ENCODE measurements at places on chromosomes 12 and 14.
A peak's percentile ranks its signal among the peaks of the same experiment; 100 is the strongest.

DNA sequence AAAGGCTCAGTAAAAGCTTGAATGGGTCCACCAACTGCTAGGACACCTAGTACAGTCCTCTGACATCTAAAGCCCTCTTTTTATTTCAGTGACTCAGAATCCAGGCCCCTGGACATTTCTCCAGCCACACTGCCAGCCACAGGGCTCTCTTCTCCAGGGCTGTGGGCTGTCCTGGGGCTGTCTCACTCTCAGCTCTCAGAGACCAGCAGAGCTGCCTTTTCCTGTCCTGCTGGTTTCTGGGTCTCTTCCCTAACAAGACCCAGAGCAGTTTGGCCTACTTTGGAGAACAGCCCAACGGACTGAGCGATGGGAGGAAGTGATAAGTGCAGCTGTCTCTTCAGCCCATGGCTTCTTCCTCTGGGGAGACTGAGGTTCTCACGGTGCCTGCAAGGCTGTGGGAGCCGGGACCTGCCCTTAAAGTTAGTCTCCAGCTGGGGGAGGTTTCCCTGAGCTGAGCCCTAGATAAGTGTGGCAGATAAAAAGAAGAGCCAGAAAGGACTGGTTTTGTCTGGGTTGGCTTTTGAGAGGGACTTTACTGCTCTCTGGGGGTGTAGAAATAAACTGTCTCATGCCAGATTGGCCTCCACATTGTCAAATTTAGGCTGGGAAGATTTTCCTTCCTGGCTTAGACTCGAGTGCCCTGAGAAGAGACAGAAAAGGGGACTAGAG lies 979.8 kb downstream of the VRK1 start:
- no peak for DNase-seq

- DNase-seq = no peak
Observed at GRCh38 chr14:52944254-52944653, 6.6 kb downstream of the FERMT2 start.

DNA sequence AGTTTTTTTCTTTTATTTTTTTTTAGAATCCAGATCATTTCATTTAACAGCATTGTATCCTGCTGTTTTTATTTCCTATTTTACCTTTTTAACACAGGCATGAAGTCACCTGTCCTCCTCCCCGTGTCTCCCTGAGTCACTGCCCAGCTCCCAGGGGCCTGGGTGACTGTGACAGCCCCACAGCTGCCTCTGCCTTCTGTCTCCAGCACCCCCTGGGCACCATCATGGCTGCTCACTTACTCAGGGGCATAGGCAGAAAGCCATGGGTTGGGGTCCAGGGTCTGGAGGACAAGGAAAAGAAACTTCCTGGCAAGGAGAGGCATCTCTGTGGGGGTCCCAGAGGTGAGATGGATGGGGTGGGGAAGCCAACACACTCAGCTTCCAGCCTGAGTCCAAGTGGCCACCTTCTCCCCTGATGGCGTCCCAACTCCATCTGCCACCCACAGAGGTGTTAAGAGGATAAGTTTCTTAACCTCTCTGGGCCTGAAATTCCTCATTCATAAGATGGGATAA lies 25.3 kb downstream of the TMEM63C start:
- no peak for DNase-seq

- no peak for DNase-seq
Observed at GRCh38 chr14:100384819-100385813, 62.0 kb downstream of the SLC25A47 start.

- DNase-seq = no peak
Observed at GRCh38 chr12:126384026-126384564, 1318.9 kb downstream of the AACS start.

DNA sequence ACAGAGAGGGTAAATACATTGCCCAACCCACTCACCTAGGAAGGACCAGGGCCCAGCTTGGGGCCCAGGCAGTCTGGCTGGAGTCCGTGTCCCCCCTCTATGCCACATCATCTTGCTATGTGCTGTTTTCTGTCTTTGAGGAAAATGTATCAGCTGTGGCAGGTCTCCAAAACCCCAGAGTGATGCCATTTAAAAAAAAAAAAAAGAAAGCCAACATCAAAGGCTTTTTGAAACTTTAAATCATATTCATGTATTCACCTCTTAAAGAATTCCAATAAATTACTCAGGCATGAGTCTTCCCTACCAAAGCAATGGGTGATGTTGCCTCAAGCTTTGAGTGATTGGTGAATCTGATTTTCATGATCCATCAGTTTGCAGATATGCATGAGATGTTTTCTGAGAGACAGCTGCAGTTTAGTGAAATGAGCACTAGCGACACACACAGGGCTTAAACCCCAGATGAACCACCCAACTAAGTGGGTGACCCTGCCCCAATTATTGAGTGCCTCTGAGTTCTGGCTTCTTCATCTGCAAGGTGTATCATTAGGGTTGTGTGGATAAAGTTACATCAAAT lies 6.1 kb downstream of the KRT81 start:
- peak; percentile 17 for DNase-seq

DNA sequence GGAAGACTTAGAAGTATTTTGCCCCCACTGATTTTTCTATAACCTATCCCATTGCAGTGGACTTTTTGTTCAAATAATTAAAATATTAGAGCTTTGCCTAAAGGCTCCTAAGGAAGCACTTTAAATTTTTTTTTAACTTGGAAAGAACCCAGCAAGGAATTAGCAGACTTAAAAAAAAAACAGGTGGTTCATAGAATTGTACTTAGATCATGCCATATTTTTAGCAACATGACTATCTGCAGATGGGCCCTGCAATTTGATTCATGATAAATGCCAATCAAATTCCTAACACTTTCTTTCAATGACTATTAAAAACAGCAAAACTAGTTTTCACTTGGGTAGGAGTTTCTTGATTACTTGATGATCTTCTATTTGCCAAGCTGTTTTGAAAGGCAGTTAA lies 11.5 kb downstream of the ADAMTS20 start:
- peak; percentile 8 for DNase-seq

- no peak for DNase-seq
Observed at GRCh38 chr14:97705976-97706375, 908.8 kb downstream of the VRK1 start.

GRCh38 chr12:47343684-47344567 lies 264.2 kb upstream of the AMIGO2 start:
- peak; percentile 10 for DNase-seq

- no peak for DNase-seq
Observed at GRCh38 chr12:109925185-109925840, 25.2 kb downstream of the TCHP start.

DNA sequence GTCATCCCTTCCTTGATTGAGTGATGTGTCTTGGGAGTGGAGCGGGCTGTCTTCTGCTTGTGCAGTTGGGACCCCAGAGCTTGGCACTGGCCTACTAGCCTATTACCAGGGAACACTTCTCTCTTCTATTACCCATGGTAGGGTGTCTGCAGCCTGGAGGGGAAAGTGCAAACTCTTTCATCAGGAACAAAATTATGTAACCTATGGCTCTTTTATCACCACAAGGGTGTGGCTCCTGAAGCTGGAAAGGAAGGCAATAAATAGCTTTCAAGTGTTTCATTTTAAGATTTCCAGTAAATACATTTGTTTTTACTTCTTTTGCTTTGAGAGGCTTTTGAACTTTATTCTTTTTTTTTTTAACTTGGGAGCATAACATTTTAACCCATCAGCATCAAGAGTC lies 349.7 kb upstream of the FAR2 start:
- DNase-seq = no peak

GRCh38 chr12:52573743-52574142 lies at the start of gene KRT74:
KRT74 (minus strand) TSS chr12:52573843; CDS start chr12:52573777, 66 bp downstream.
- DNase-seq = no peak

DNA sequence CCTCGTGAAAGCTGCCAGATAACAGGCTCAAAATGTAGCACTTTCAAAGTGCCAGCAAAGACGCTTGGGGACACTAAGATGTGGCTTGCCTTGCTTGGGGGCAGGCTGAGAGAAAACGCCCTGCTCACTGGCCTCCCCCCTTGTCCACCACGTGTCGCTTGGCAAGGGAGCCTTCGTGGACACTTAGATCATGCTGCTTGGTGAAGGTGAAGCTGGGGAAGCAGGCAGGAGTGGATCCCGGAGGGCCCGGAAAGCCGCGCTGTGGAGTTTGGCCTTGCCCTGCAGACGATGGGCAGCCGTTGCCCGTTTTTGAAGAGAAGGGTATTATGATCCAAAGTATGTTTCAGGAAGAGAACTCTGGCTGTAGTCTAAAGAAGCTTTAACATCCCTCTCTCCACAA lies 53.4 kb upstream of the BDKRB2 start:
- no peak for DNase-seq

- DNase-seq = no peak
Observed at GRCh38 chr14:100332071-100332639, 9.0 kb downstream of the SLC25A47 start.

- DNase-seq = no peak
Observed at GRCh38 chr14:95679148-95679815, 6.9 kb upstream of the TCL1B start.

DNA sequence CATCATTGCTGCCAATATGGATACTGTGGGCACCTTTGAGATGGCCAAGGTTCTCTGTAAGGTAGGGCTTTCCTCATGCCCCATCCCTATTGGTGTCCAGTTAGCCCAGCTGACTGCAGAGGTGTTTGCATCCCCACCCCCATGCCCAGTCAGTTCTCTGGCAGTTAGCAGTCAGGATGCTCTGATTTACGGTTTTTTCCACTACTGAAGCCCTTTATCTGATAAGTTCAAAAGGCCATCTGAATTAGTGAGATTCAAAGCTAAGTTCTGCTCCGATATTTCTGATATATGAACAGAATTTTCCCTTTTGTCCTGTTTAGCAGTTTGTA lies 773 bp downstream of the GMPR2 start:
- DNase-seq = no peak

DNA sequence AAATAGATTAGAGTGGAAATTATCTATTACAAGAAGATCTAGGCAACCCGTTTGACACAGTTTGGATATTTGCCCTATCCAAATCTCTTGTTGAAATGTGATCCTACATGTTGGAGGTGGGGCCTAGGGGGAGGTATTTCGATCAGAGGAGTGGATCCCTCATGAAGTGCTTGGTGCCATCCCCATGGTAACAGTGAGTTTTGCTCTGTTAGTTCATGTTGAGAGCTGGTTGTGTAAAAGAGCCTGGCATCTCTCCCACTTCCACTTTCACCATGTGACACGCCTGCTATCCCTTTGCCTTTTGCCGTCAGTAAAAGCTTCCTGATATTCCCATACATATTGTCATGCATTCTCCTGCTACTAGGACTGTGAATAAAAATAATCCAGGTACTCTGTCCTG lies 66.4 kb upstream of the FLRT2 start:
- no peak for DNase-seq

- DNase-seq = no peak
Observed at GRCh38 chr14:22512106-22512814, 76.8 kb downstream of the DAD1 start.

DNA sequence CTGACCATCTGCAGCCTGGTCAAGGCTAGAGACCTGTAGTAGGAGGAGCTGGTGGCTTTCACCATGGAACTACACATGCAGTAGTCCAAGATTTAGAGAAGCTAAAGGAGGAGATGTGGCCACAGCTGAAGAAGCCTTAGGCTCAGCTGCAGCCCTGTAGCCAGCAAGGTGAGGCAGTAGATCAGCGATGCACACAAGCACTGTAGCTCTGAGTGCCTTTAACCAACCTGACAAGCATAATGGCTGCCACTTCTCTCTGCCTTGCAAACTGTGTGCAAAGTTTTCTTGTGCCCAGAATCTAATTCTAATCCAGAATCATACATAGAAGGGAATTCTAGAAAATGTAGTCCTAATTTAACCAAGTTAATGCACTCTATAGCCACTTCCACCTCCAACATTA lies 159.0 kb upstream of the ARID2 start:
- no peak for DNase-seq

DNA sequence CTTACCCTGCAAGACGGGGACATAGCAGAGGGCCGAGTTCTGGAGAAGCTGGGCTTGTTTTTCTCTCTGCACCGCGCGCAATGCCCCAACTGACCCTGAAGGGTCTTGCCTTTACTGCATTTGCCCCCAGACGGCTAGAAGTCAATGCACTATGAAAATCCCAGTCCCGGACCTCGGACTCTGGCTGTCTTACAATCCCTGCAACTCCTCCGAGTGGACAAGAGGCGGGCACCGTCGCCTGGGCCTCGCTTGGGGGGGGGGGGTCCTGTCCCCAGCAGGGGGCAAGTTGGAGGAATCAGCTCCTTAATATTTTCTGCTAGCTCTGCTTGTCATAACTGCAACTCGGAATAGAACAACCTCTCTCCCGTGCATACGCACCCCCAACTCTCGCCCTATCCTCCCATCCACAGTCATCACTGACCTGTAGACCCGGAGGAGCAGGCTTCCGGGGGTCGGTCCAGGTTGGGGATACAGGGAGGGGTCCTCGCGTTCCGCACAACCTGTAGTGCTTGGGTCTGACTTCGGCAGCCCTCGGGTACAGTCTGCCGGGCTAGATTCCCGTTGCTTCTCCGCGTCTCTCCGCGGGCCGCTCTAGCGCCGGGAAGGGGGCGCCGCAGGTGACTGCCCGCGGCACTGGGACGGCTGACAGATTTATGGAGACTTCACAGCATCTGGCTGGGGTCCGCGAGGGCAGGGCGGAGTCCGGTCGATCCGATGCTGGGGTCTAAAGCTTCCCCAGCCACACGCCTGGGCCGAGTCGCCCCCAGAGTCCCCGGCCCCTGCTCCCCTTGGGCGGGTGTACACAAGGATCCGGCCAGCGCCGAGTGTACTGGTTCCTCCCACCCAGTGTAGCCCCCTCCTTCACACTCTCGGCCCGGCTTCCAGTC lies 3.3 kb upstream of the PAX9 start:
- no peak for DNase-seq

GRCh38 chr14:45434221-45434620 lies 181.2 kb upstream of the MIS18BP1 start:
- DNase-seq = no peak

DNA sequence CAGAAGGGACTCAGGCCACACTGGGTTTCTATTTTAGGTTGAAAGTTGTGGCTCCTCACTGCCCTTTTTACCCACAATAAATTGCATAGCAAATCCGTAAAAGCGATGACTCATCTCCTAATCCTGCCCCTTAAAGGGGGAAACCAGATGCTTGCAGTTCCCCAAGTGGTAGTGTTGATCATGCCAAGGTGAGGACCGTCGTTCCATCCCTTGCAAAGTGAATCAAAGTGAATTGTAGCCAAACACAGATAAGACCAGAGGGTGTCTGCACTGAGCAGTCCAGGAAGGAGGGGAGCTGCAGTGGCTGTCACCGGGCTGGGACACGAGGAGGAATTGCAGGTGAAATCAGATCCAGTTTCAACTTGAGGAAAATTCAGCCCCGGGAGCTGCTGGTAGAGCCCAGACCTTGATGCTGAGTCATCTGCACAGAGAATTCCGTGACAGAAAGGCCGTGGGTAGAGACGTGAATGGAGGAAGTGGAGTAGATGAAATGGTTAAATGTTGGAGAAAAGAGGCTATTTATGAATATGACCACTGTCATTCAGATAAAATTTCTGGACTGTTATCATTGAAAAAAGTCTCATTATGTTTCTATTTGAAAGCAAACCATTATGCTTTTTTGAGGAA lies 44.2 kb upstream of the MMP17 start:
- DNase-seq = peak; percentile 23
